Ascending aorta (tissue), 2 donors: ENCODE measurements at places on chromosomes 3 and 15.

GRCh38 chr3:50374363-50375257 is 15.3 kb upstream of the TMEM115 start:
- no peak for DNase-seq
- H3K27me3 ChIP-seq = no peaks in the 10 kb centered on the region
- no peak overlapping the region for H3K27ac ChIP-seq
- H3K36me3 ChIP-seq = no peaks in the 10 kb centered on the region
- H3K4me3 ChIP-seq = no peak overlapping the region
- no peaks in the 10 kb centered on the region for H3K4me1 ChIP-seq

- no peaks in the 10 kb centered on the region for H3K36me3 ChIP-seq
- peaks cover 6% of the 10 kb centered on the region for H3K4me1 ChIP-seq
- no peak overlapping the region for H3K4me3 ChIP-seq
- no peak overlapping the region for H3K27ac ChIP-seq
- DNase-seq = no peak
Measured at GRCh38 chr3:112776000-112776399, 70.7 kb downstream of the CD200R1L start.

GRCh38 chr3:150639262-150639661 is 36.1 kb downstream of the SELENOT start:
- H3K27me3 ChIP-seq = no peaks in the 10 kb centered on the region
- no peaks in the 10 kb centered on the region for H3K4me1 ChIP-seq
- no peaks in the 10 kb centered on the region for H3K36me3 ChIP-seq
- H3K4me3 ChIP-seq = no peak overlapping the region
- no peak for DNase-seq

DNA sequence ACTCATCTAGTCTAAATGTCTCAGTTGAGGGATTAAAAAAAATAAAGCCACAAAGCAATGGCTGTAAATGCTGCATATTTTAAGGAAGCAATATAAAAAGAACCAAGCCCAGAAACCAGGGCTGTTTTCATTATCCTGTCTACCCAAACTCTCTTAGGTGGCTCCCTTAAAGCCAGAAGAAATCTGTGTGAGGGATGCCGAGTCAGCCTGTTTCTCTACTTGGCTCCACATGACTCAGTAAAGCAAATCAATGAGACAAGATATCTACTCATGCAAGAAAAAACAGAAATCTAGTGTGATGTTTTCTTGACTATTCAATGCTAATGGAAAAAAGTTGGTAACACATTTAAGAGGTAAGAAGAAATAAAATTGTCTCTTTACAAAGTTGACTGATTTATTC is 296.2 kb downstream of the ZBTB20 start:
- no peaks in the 10 kb centered on the region for H3K36me3 ChIP-seq
- DNase-seq = no peak
- H3K27me3 ChIP-seq = no peaks in the 10 kb centered on the region
- H3K4me3 ChIP-seq = no peak overlapping the region
- H3K27ac ChIP-seq = no peak overlapping the region
